Right ventricle myocardium superior (tissue), 1 donor: ENCODE measurements at places on chromosomes 12 and 14. TPM values are rescaled to one million over a fixed set of nuclear protein-coding genes. Genes with fewer than 3 reads are reported as not detected.

DNA sequence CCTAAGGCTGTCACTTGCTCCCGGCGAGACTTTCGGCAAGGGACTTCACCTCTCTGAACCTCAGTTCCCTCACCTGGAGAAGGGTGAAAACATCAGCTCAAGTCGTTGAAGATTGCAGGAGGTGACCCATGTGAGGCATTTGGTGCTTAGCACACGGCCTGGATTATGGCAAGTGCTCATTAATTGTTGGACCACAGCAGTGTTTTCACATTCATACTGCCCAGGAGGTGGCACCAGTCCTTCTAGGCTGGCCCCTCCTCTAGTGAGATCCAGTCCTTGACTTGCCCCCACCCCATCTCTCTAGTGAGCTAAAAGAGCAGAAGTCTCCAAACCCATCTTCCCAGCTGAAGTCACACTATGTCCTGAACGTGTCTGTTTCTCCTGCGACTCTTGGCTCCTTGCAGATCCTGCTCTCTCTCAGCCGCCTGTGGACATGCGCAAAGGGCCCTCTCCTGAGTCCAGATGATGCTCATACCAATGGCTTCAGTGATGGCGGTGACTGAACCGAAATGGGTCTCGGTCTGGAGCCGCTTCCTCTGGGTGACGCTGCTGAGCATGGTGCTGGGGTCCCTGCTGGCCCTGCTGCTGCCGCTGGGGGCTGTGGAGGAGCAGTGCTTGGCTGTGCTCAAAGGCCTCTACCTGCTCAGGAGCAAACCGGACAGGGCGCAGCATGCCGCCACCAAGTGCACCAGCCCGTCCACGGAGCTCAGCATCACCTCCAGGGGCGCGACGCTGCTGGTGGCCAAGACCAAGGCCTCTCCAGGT, 1.6 kb downstream of the FICD start:
- no peak for DNase-seq

GRCh38 chr14:71996610-71997009, 64.4 kb downstream of the RGS6 start:
- no peak for DNase-seq

DNA sequence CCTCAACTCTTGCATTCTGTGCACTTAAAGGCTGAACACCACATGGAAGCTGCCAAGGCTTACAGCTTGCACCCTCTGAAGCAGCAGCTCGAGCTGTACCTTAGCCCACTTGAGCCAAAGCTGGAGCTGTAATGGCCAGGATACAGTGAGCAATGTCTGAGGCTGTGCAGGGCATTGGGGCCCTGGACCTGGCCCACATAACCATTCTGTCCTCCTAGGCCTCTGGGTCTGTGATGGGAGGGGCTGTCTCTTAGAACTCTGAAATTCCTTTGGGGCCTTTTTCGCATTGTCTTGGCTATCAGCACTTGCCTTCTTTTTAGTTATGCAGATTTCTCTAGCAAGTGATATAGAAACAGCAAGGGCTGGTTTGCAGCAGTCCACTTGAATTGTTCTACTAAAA, 303.8 kb upstream of the CLEC14A start:
- no peak for DNase-seq

- DNase-seq: no peak
Measured at GRCh38 chr14:68111853-68112270, 292.3 kb downstream of the RAD51B start.

DNA sequence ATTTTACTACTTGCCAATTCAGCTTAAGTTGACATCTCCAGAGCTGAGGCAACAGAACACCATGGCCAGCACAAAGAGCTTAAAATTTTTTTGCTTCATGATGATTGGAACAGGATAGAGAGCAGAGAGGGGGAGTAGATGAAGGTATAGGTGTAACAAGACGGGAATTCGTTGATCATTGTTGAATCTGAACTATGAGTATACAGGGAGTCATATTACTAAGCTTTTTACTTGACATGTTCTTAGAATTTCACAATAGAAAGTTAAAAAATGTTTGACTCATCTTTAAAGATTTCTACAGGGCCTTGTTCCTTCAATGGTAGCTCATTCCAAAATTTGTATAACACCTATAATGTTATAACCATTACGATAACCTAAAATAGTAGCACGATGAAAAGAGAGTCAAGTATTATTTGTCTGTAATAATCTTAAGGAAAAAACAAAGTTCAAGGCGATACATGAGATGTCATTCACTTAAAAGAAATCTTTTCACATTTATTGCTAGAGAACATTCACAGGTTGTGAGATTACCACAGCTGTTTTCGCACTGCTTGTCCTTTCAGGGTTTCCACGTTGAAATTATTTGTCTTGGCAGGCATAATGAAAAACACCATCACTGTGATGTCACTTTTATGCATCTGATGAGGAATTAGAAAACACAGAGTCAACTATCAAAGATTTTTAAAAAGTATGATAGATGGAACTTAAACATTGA, 33.9 kb downstream of the SPX start:
- DNase-seq: no peak

GRCh38 chr12:82857911-82858533, 171.3 kb downstream of the TMTC2 start:
- DNase-seq: no peak

DNA sequence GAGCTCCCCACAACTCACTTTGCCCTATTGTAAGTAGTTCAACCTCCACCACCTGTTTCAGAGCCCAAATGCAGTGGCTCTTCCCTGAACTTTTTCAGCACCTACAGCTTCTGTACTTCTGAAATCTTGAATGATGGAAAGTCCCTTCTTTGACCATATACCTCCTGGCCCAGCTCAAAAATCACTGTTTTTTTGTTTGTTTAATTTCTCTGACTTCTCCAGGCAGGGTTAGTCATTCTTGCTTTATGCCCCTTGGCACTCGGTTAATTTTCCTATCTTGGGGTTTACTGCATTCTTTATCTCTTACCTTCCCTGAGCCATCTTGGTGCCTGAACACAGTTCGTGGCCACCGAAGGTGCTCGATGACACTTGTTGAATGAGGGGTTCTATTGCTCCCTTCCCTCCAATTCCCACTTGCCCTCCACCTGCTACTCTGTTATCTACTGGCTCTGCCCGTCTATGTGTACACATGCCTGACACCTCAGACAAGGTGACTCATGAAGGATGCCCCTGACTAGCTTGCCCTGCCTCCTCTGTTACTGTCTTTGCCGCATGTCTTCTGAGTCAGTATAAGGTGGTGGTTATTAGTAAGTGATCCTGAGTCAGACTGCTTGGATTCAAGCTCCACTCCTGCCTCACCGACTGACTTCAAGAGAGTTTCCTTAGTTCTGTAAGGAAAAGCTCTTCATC, 4.4 kb downstream of the AMHR2 start:
- DNase-seq: peak; percentile 13

The LRRC43 gene
- 0.81 TPM for total RNA-seq

The ANG gene
- 5.3 TPM for total RNA-seq

The CAPZA3 gene
- not detected for total RNA-seq
